Panc1 (cell line): ENCODE measurements at places on chromosomes 12 and 14.

DNA sequence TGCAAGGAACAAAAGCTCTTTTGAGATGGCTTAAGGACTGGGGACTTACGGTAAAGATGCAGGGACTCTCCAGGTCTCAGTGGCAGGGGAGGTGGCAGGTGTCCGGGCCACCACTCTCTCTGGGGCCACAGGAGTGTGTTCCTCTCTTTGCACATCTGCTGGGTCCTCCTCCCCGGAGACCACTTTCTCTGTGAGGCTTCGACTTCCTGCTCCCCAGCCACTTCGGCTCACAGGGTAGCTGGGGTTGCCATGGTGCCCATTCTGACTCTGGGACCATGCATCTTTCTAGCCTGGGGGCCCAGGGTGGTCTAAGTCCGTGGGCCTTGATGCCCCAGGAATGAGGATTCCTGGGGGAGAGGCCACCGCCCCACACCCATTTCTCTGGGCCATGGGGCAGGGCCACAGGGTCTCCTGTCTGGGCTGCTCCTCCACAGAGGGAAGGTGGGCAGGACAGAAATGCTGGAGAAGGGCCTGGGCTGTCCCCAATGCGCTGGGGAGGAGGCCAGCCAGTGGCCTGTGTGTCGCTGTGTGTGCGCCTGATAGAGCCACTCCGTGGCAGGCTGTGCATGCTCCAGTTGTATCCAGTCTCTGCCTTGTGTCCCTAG is 38.5 kb downstream of the CCDC92 start:
- no peak for DNase-seq

DNA sequence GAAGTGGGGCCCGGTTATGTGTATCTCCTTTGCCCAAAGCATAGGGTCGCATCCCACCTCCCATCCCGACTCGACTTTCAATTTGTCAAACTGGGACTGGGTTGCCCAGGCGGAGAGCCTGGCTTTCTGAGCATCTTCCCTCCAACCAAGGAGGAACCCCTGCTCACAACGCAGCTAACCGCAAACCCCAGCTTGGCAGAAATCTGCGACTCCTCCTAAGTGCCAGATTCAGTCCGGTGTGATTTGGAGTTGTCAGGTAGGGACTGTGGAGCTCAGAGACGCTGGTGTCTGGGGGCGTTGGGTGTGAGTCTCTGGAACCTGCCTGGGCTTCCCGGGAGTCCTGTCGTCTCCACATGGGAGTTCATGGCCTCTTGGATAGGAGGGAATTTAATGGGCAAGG is 1126.7 kb downstream of the AACS start:
- DNase-seq = no peak

- DNase-seq = no peak
Observed at GRCh38 chr14:94934276-94934810, 164.4 kb upstream of the GSC start.

GRCh38 chr14:35158951-35159653 is 36.8 kb downstream of the PRORP start:
- no peak for DNase-seq

GRCh38 chr12:90216815-90217214 is 508.2 kb upstream of the ATP2B1 start:
- no peak for DNase-seq

DNA sequence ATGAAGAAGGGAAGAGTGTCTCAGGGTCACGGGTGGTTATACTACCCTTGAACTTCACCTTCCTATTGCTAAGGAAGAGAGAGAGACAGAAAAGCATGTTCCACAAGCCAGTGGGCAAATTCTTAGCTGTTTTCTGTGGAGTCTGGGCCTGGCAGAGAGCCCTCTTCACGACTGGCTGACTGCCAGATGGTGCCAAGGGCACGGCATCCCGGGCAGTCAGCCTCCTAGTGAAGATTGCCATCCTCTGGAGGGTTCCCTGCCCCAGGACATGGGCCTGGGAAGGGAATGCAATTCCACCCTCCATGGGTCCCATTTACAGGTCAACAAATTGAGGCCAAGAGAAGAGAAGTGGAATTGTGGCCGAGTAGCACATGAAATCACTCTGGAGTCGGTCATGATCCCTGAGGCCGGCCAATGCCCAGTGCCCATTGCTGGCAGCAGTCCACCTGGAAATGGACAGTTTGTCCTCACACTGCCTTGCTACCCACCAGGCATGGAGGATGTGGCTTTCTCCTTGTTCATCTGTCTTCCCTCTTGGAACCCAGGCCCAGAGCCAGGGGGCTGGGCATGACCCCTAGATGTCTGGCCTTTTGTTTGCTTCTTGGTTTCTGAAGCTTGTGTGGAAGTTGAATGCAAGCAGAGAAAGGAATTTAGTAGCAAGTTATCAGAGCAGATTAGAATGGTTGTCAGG is 9.9 kb downstream of the TUNAR start:
- no peak for DNase-seq

GRCh38 chr12:58844161-58844560 is 76.1 kb downstream of the LRIG3 start:
- DNase-seq = no peak

GRCh38 chr14:101068313-101069227 is 165.0 kb upstream of the RTL1 start:
- no peak for DNase-seq

DNA sequence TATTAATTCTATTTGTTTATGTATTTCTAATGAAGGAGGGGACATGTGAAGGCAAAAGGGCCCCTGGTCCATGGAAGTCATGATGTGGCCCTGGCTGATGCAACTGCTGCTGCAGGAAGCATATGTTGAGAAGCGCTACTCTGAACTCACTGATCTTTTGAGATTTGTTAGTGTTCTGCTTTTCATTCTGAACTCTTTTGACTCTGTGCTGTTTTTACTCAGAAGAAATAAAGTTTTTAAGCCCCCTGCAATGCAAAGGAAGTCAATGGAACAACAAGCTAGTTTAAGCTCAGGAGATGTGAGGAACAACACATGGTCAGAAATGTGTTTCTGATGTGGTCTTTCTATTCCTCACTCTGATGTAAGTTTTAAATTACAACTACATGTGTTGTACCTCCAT is 88.9 kb upstream of the BTG1 start:
- DNase-seq = no peak

GRCh38 chr14:74645244-74645643 is 33.2 kb upstream of the LTBP2 start:
- DNase-seq = no peak

GRCh38 chr12:123131879-123132402 is 18.9 kb downstream of the PITPNM2 start:
- DNase-seq = no peak

DNA sequence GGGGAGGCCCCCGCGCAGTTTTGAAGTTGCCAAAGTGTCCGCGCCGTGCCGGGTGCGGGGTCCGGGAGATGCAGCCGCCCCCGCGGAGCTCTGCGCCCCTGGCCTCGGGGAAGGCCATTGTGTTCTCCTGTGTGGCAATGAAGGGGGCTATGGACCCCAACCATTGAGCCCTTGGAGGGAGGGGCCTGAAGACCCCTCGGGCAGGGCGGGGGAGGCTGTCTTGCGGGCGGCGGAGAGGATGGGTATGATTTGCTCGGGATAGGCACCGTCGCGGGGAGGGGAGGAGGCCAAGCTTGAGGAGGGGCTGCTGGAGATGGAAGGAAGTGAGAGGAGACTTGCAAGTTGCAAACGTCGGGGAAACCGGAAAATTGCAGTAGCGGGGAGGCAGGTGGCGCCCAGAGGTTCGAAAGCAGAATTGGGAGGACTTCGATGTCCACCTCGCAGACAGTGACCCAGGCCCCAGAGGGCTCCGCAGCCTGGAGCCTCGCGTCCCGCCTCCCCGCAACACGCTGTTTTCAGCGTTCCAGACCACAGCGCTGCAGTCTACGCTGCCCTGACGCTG is 25.4 kb downstream of the BCL11B start:
- DNase-seq = no peak

DNA sequence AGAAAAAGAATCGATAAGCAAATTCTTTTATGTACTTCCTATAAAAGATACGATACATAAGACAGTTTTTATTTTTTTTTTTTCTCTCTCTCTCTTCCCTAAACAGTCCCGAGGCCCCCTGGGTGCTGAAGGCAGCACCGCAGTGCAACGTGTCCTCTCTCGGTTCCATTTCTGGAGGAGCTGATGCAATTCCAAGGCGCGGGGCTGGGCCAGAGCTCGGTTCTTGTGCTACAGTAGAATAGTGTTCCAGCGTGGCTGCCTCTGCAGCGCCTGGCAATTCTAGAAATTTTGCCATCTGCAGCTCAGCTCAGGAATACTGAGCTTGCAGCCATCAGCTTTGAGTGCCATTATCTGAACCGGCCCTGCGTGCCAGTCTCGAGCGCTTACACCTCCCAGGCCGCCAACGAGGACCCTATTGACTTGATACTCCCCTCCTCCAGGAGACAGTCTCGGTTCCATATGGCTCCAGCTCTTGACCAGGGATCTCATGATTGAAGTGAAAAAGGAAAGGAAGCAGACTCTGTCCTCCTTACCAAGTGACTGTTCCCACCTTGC is 630 bp downstream of the ALDH1L2 start:
- DNase-seq = no peak

DNA sequence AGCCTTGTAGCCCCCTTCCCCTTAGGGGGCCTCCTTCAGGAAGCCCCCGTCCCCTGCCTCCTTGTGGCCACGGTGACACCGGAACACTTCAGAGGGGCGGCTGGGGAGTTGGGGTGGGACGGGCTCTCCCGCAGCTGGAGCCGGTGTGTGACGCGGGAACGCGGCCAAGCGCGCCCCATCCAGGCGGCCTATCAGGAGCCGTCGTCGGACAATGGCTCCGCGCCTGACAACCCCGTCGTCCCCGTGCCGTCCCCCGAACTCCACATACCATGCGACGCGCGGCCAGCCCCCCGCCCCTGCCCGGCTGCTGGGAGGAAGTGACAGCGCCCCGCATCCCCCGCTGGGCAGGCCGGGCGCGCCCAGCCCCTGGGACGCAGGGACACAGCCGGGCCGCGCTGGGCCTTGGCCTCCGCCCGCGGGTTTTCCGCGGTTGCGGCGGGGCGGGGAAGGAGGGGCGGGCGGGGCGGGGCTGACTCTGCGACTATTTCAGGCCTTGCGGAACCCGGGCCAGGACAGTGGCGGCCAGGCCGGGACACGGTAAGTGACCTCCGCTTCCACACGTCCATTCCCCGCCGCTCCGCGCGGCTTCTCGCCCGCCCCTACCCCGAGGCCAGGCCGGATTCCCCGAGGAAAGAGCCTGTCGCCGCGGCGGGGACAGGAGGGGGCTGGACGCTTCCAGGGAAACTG is at the start of gene TNFAIP2:
Gene TNFAIP2 (plus strand): TSS at position 515 of the 687 bp plus-strand sequence. CDS start 2,997 bp downstream, outside the sequence.
- DNase-seq = no peak

DNA sequence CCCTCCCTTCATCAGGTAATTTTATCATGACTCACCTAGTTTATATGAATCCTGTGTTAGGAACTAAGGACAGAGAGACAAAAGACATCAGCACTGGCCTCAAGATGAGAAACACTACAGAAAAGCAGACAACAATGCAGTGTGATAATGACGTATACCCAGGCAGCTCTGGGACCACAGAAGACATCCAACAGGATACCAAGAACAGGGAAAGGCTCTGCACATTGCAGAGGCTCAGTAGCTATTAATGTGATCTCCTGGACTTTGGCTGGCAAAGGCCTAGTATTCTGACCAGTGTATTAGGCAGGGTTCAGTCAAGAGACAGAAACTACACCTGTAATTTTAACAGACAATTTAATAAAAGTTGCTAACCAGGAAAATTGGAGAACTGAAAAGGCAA is 39.7 kb downstream of the CDK17 start:
- DNase-seq = no peak

- no peak for DNase-seq
Observed at GRCh38 chr12:28618171-28618570, 427.9 kb downstream of the CCDC91 start.

DNA sequence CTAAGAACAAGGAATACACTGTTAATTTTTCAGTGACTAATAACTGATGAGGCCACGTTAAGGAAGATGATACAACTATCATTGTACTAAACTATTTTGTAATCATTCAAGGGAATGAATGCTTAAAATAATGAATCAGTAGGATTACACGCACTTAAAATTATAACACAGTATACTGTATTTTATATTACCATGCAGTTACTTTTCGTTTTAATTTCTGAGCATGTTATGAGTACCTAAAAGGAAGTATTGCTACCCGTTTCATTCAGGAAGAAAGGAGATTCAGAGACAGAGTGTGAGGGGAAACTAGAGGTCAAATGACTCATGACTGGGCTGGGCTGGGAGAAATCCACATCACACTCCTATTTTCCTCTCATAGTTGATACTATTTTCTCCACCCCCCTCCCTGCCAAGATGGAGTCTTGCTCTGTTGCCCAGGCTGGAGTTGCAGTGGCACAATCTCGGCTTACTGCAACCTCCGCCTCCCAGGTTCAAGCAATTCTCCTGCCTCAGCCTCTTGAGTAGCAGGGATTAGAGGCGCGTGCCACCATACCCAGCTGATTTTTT is 202.0 kb downstream of the PPM1H start:
- no peak for DNase-seq

- no peak for DNase-seq
Observed at GRCh38 chr14:59132796-59133494, 55.5 kb upstream of the DAAM1 start.

DNA sequence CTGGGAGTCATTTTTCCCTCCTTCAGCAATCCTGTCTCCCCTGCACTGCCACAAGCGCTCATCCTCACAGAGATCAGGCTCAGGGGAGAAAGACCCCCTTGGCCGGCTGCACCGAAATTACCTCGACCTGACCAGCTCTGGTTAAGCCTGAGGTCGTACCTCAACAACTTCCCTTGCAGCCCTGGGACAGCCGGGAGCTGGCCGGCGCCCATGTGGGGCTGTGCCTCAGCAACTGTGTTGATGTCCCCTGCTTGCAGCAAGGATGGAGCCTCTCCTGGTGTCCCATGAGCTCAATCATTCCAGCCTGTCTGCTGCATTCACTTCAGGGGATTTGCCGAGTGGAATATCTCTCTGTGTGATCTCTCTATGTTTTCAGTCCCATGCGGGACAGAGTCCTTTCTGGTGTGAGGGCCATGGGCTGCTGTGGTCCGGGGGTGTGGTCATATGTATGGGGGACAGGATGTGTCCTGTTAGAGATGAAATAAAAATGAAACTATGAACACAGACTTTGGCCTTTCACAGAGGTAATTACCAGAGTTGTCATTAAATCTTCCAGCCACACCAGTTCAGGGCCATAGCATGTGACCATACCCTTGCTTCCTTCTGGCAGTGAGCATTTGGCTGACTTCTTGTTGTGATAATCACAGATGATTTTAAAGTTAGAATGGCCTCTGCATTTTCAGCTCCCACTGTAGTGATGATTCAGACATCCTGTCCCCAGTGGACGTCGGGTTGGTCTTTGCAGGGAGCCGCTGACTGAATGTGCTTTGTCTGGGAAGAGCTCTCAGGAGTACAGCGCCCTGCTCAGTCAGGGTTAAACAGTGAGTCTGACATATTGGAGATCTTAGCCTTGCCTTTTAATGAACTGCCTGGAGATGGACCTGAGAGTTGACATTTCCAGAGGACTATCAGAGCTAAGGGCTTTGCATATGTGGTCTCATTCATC is 405.9 kb downstream of the AACS start:
- no peak for DNase-seq

DNA sequence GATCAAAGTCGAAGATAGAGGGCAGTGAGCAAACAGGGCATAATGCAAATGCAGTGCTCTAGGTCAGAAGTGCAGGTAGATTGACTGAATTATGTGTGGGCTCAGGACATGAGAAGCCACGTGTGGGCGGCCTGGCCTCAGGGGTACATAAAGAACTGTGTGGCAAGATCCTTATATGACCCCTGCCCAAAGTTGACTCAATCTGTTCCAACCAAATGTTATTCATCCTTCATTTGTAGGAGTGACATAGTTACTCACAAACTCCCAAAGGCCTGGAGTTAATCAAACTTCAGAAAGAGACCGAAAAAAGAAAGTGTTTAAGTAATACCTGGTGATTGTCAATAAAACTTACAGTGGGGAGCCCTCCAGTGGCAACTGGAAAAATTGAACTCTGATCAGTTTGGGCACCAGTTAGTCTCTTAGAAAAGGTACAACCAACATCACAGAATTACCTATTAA is 150.4 kb upstream of the FAR2 start:
- peak; percentile 4 for DNase-seq

- DNase-seq = no peak
Observed at GRCh38 chr14:37403626-37404025, 191.4 kb downstream of the FOXA1 start.
